ENCODE measurements at places on chromosomes 1 and 21. TPM values are rescaled to one million over a fixed set of nuclear protein-coding genes. Genes with fewer than 3 reads are reported as not detected.

Gene CD34
- 0.02 TPM for total RNA-seq

Gene IL20
- total RNA-seq, result 0.10 TPM

Gene NUP210L
- total RNA-seq, result not detected

Gene ERICH3
- not detected for total RNA-seq

Gene SV2A
- total RNA-seq, result 0.15 TPM
